Renal pelvis (tissue), 12 donors: ENCODE measurements at places on chromosomes 7 and 10. TPM values are rescaled to one million over a fixed set of nuclear protein-coding genes. Genes with fewer than 3 reads are reported as not detected.

The UCMA gene
- not detected for polyA plus RNA-seq

The TMEM236 gene
- polyA plus RNA-seq = 0.22 TPM

DNA sequence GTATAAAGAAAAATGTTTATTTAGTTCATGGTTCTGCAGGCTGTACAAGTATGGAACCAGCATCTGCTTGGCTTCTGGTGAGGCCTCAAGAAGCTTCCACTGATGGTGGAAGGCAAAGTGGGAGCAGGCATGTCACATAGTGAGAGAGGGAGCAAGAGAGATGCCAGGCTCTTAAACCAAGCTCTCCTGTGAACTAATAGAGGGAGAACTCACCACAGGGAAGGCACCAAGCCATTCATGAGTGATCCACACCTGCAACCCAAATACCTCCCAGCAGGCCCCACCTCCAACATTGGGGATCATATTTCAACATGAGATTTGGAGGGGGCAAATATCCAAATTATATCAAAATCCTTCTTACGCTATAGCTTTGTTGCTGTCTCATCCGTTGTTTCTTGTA is 113.1 kb downstream of the CPED1 start:
- no peak for DNase-seq

- no peak for DNase-seq
These were observed 350.0 kb downstream of the PLXDC2 start for GRCh38 chr10:20166096-20166675.

DNA sequence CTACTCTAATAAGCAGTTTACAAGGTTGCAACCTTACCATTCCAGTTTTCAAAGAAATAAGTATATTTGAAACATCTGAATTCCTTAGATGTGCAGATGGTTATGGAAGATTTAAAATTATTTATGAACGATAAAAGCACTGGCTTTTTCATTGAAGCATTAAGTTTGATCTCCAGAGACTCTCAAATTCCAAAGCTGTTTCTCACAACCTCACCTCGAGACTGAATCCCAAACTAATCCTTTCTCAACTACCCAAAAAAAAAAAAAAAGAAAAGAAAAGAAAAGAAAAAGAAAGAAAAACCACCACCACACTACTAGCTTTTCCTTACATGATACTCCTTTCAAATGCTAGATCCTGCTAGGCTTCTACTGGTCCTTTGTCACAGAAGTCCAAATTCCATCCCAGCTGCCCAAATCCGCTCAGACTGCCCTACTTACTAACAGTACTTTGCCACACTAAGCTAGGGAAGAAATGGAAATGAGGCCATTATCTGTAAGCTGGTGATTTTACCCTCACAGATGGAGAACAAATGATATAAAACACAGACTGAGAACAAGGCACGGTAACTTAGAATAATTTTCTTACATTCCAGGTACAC is 100.6 kb upstream of the CDK1 start:
- DNase-seq = no peak
